PC-3 (cell line): ENCODE measurements at places on chromosomes 2 and 18. TPM values are rescaled to one million over a fixed set of nuclear protein-coding genes. Genes with fewer than 3 reads are reported as not detected.

Gene APCDD1
- total RNA-seq: not detected in 2 replicates

Gene NT5C1B
- total RNA-seq: not detected in 2 replicates

Gene MC4R
- not detected in 2 replicates for total RNA-seq

Gene PGAP1
- 3.5 and 4.5 TPM in 2 replicates for total RNA-seq

Gene FLACC1
- 0.26 and 5.9 TPM in 2 replicates for total RNA-seq

Gene OTOF
- total RNA-seq: not detected in 2 replicates

Gene SERPINB3
- total RNA-seq: 5.6 and 6.3 TPM in 2 replicates

Gene ARPC2
- total RNA-seq: 210 and 213 TPM in 2 replicates

Gene CNDP1
- not detected in 2 replicates for total RNA-seq

Gene KCNS3
- 5.8 and 7.9 TPM in 2 replicates for total RNA-seq

Gene CTAGE1
- not detected in 2 replicates for total RNA-seq

Gene TMEM87B
- 11.2 and 17.3 TPM in 2 replicates for total RNA-seq

Gene HMSD
- 0.12 and 0.40 TPM in 2 replicates for total RNA-seq

Gene MARCHF4
- 1.9 and 3.7 TPM in 2 replicates for total RNA-seq

Gene TTR
- not detected in 2 replicates for total RNA-seq

Gene COL4A3
- total RNA-seq: 0.73 and 0.86 TPM in 2 replicates

Gene ATOH8
- 0.04 TPM in 1 of 2 replicates, not detected in the other for total RNA-seq

Gene TUBA3E
- total RNA-seq: not detected in 2 replicates

Gene CHRNG
- total RNA-seq: not detected in 2 replicates

Gene STAT1
- 45.6 and 47.9 TPM in 2 replicates for total RNA-seq

Gene MAP3K19
- not detected in 2 replicates for total RNA-seq
